ENCODE measurements at places on chromosomes 2 and 18.

GRCh38 chr18:12911025-12911928 is 27.2 kb upstream of the PTPN2 start:
- no peak for DNase-seq

DNA sequence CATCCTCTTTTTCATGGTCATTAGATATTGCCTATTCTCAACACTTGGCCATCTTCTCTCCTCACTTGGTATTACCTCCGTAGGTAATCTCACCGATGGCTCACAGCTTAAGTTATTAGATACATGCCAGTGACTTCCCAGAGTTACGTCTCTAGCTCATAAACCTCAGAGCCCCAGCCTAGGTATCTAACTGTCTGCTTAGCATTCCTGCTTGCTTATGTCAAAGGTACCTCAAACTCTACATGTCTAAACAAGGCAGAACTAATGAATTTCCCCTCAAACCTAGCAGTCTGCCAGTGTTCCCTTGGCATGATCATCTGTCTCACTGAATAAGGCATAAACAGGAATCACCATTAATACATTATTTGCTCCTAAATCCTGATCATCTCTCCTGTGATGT is 27.7 kb upstream of the ZNF638 start:
- DNase-seq = no peak

- DNase-seq = no peak
Measured at GRCh38 chr2:98004613-98005012, 8.9 kb upstream of the TMEM131 start.

- DNase-seq = no peak
Measured at GRCh38 chr2:143582046-143582747, 453.0 kb downstream of the ARHGAP15 start.

- DNase-seq = no peak
Measured at GRCh38 chr2:238439917-238440316, 13.2 kb downstream of the ASB1 start.

DNA sequence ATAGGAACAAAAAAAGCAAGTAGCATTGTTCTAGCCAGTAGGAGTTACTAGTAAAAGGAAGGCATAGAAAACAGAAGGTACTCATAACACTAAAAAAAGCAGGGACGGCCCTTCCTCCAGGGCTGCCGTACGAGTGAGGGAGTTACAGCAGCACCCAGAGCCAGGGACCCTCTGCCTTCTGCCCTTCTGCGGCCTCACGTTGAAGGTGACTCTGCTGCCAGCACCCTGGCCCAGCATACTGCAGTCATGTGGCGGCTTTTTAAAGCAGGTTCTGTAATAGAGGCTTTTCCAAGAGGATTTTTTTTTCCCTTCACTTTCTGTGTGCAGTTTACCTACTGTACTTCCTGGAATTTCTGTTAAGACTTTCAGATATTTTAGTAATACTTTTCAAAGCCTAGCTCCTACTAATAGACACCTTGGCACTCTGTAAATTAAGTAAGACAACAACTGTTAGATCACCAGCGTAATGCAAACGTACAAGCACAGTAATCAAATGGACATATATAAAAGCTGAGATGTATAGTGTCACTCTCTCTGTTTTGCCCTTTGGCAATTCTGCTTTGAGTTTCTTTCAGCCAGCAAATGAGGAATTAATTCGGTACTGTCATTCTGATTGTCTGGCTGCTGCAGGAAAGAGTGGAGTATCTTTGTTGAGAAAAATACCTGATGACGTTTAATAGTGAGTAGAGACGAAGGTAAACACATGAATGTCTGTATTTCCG is 161.5 kb downstream of the PTGR3 start:
- DNase-seq = no peak

- DNase-seq = no peak
Measured at GRCh38 chr18:50706199-50706598, 113.6 kb downstream of the MRO start.

GRCh38 chr18:71209944-71210343 is 921.1 kb downstream of the SOCS6 start:
- no peak for DNase-seq

DNA sequence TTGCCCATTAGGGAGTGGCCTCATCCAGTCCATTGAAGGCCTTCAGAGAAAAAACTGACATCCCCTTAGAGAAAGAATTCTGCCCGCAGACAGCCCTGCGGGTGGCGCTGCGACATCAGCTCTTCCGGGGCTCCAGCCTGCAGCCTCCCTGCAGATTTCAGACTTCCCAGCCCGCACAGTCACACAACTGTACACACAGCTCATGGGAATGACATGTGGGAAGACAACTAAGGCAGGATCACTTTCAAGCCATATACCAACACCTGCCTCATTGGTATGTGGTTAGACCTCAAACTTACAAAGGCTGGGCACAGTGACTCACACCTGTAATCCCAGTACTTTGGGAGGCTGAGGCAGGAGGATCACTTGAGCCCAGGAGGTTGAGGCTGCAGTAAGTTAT is 24.8 kb upstream of the TUBB6 start:
- DNase-seq = no peak

GRCh38 chr2:137250401-137250800 is 485.1 kb downstream of the THSD7B start:
- DNase-seq = no peak

- DNase-seq = no peak
Measured at GRCh38 chr2:181902625-181903024, 11.1 kb downstream of the ITPRID2 start.

- DNase-seq = no peak
Measured at GRCh38 chr2:27170581-27171337, 22.0 kb downstream of the TCF23 start.

- DNase-seq = no peak
Measured at GRCh38 chr18:9488538-9488937, 13.2 kb downstream of the RALBP1 start.

DNA sequence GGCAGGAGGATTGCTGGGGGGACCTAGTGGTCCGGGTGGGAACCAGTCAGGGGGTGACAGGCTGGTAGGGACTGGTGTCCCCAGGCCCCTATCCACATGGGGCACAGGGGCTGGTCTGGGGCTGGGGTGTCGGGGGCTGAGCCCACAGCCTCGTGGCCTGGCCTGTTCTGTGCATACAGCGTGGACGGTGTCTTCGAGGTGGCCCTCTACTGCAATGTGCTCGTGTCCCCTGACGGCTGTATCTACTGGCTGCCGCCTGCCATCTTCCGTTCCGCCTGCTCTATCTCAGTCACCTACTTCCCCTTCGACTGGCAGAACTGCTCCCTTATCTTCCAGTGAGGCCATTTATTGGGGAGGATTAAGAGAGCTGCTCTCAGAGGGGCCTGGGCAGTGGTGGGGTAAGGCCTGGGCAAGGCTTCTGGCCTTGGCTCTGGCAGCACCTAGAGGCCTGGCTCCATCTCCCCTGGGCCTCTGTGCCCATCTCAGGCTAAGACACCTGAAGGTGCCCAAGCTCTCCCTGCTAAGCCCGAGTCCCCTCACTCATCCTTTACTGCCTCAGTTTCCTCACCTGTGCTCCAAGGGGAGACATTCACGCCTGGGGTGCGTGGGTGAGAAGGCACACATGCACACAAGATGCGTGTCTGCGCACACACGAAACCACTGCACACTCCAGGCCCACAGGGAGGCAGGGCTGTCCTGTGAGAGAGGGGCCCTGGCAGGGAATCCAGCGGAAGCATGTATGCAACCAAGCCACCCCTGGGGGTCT is 1.9 kb downstream of the CHRNG start:
- no peak for DNase-seq

DNA sequence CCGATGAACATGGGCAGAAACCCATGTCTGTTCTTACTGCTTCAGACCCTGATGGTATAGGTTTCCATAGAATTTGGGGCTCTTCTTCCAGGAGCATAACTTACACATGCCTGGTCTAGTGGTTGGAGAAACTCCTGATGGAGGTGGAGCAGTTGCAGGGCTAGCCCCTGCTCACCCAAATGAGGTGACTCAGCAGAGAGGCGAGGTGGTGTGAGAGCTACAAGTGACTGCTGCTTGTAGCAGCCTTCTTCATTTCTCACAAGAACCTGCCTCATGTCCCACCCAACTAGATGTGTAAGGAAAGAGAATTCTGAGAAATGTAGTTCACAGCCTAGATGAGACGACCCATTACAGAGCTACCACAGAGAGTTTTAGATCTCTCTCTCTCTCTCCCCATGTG is 105.3 kb downstream of the ZNF407 start:
- no peak for DNase-seq

- DNase-seq = no peak
Measured at GRCh38 chr2:191714925-191715324, 37.0 kb downstream of the NABP1 start.

DNA sequence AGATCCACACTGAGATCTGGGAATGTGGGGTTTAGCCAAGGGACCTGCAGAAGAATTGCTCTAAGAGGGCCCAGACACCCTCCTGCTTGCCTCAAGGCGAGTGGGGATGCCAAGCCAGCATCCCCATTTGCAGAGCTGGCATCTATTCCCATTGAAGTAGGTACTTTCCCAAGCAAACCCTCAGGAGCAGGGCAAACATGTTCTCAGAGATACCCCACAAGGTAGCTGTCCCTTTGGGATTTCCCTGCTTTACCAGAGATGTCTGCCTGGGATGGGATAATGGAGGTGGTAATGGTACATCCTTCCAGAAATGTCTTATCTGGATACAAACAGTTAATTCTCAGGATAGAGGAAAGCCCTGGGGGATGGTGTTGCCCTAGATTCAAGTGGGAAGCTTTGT is 51.2 kb downstream of the GYPC start:
- no peak for DNase-seq

DNA sequence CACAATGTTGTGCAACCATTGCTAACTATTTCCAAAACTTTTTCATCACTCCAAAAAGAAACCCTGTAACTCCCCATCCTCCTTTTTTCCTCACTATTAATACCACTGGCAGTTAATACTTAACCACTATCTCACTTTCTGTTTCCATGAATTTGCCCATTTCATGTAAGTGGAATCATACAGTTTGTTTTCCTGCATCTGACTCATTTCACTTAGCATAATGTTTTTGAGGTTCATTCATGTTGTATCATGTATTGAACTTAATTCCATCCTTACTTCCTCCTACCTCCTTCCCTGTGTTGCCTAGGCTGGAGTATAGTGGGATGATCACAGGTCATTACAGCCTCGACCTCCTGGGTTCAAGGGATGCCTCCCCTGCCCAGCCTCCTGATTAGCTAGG is 68.3 kb downstream of the FAM117B start:
- no peak for DNase-seq

DNA sequence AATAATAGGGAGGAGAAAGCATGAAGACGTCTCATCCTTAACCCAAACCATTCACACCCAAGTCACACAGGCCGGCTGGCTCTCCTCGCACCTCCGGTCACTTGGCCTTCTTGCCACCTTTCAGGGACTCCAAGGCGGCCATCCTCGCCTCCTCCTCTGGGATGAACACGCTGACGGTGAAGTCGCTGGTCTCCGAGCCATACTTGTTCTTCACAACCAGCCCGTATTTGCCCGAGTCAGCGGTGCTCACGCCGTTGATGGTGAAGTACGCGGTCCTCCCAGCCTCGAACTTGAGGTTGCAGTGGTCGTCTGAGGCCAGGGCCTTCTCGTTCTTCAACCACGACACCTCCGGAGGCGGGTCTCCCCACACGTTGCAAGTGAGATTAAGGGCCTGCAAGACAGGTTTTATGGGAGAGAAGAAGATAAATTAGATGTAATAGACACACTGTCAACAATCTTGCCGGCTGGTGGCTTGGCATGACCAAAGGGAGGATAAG is 54.3 kb upstream of the LPIN2 start:
- no peak for DNase-seq

GRCh38 chr2:101002562-101003277 is 631 bp downstream of the RPL31 start:
- DNase-seq = no peak

DNA sequence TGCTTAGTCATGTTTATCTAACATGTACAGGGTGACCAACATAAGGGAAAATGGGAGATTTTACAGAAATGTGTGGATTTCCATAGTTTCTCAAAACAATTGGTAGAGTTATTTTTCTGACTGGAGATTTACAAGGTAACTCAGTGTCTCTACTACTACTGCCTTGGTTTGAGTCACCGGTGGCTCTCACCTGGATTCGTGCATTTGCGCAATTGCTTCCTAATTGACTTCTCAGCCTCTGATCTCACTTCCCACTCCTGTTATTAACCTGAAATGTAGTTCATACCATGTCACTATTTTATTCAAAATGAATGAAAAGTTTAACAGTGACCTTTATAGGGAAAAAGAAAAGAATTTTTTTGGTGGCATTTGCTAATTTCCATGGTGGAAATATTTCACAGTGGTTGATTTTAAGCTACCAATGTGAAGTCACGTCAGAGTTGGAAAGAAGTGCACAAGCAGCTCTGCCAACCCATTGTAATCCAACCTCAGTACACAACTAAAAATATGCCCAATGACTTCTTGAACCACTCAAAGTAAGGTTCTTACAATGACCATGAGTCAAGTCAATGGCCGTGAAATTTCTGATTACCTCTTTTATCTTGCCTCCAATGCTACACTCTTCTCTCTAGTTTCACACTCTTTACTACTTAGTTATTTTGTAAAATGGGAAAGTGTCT is 94.0 kb downstream of the NYAP2 start:
- no peak for DNase-seq

DNA sequence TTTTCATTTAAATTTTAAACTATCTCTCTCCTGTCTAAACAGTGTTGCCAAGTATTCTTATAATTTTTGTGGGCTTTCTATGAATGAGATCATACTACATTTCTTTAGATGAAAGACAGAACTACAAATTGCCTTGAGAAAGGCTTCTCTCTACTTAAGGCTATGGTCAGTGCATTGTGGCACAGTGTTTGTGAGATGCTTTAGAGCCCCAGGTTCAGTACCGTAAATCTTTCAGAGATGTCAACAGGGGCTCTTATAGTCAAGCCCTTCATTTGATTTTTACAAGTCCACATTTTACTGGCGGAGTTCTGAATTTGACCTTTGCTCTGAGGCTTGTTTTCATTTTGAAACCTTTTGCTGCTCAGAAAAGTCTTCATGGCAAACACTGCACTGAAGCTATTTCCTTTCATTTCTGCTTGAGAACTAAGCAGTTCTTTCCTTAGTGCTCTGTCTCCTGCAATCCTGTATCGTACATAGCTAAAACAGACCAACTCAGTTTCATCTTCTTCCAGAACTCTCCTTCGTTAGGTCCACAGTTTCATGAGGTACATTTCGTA is 175.2 kb downstream of the NYAP2 start:
- DNase-seq = no peak

GRCh38 chr2:228698963-228699362 is 517.5 kb upstream of the SPHKAP start:
- DNase-seq = no peak

DNA sequence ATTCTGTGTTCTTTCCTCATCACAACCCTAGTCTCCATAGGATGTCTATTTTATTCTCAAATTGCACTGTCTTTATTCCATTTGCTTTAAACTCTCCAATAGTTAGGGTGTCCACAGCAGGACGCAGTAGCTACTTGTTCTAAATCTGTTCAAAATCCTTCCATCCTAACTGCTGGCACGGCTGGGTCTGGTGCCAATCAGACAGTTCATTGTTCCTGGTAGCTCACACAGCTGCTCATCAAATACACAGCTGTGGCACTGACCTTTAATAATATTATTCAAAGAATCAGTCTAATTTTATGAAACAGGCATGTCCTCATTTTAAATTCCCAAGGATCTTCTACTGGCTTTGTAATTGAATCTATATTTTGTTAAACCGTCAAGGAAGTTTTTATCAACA is 59.7 kb upstream of the TMEFF2 start:
- no peak for DNase-seq

All from omental fat pad (tissue), 4 donors.